ENCODE measurements at places on chromosomes 13 and 19.

GRCh38 chr19:29539131-29539530, 13.3 kb downstream of the VSTM2B start:
- no peak for DNase-seq

GRCh38 chr13:57604442-57604841, 27.1 kb upstream of the PCDH17 start:
- no peak for DNase-seq

- DNase-seq = no peak
These were observed 3.5 kb downstream of the SELENOV start for GRCh38 chr19:39518458-39518857.

GRCh38 chr19:18735752-18736151, 52.3 kb downstream of the CRTC1 start:
- no peak for DNase-seq

DNA sequence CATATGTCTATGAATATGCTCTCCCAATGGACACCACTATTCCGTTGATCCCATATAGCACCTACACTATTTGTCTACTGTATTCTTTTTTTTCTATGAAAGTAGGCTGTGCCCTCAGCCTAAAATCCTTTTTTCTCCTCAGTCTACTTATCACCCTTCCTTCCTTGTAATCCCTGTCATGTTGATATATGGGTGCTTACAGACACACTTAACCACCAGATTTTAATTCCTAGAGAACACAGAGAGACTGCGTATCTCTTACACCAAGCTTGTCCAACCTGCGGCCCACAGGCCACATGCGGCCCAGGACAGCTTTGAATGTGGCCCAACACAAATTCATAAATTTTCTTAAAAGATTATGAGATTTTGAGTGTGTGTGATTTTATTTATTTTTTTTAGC, 101.1 kb downstream of the ZAR1L start:
- no peak for DNase-seq

- no peak for DNase-seq
These were observed 10.4 kb upstream of the CACTIN start for GRCh38 chr19:3636962-3637361.

DNA sequence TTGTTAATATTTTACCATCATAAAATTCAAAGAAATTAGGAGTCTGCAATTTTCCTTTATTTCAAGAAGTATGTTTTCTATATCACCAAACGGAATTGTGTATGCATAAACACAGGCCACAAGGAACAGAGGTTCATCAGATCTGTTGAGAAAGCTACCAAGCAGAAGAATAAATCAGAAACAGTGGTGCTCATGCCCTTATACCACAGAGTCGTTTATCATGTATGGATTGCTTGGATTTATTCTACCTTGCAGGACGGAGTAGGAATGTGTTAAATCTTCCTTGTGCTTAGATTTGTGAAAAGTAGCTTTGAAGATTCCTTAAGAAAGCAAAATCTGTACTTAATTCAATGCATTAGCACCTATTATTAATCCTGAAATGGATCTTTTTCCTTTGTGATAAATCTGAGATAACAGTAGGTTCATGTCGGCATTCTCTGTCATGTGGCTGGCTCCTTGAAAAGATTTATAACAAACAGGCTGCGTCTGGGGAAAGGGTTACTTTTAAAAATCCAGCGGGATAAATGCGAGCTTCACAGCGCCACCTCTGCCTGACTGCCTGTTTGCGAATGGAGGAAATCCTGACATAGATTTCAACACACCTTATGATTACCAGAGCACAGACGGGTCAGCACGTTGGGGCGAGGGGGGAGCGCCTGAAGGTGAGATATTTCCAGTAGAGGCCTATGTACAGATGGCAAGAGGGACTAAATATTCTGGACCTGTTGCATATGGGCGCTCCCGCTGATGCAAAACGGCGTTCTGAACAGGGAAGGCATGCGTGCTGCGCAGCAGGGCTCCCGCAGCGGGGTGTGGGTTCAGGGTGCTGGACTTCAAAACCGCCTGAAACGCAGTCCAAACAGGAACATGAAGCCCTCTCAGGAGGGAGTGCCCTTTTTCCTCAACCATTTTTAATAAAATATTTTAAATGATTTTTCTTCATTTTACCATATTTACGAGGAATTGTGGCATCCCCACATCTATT, 445.5 kb upstream of the SGCG start:
- no peak for DNase-seq

- DNase-seq = peak; percentile 35
These were observed 233.9 kb downstream of the LMO7 start for GRCh38 chr13:75869981-75870380.

GRCh38 chr19:39829702-39830275, 4.2 kb downstream of the DYRK1B start:
- DNase-seq = no peak

DNA sequence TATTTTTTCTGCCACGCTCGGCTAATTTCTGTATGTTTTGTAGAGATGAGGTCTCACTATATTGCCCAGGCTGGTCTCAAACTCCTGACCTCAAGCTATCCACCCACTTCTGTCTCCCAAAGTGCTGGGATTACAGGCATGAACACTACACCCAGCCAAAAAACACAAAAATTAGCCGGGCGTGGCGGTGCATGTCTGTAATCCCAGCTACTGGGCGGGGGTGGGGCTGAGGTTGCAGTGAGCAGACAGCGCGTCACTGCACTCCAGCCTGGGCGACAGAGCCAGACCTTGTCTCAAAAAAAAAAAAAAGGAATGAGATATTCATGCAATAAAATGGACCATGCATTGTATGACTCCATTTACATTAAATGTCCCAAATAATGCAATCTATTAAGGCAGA, 32.2 kb downstream of the VASP start:
- DNase-seq = no peak

- no peak for DNase-seq
These were observed 14.3 kb downstream of the AKAP8 start for GRCh38 chr19:15365264-15365663.

DNA sequence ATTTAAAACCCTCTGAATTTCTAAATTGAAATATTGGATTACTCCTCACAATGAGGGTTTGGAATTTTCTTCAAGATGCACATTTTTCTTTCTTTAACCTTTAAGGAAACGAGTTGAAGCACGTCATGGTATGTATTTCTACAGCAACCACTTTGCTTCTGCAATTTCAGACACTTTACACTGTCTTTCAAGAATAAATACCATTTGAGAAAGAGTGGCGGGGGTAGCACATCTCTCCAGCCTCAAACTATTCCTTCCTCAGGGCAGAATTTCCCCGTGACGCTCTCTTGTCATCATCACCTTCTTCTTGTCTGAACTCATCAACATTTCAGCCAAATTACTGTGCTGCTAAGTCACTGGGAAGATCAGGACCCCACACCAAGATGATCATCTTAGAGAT, 1073.4 kb downstream of the EFNB2 start:
- DNase-seq = no peak

DNA sequence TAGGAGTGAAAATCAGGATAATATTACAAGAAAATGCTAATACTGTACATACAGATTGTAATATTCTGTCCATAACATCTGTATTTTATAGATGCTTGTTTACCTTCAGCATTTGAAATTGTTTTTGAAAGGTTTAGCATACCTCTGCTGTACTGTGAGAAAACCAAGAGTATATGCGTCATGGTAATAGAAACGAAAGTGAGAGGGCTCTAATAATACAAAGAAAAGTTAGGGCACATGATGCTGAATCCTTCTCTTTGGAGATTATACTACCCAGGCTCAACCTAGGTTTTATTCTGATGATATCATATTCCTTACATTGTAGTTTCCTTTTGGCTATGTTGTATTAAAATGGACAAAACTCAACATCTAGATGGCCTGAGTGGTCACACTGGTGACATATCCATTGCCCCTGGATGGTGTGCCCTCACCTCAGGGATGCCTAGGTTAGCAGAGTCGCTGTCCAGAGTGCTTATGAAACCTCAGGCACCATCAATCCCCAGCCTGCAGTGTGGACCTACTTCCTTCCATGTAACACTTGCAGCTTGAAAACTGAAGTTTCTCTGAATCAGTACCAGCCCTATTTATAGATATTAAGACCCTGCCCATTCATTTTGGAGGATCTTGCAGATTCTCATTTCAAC, 253.7 kb downstream of the KCTD12 start:
- no peak for DNase-seq

- DNase-seq = no peak
These were observed 135.0 kb downstream of the DLEU7 start for GRCh38 chr13:50708461-50708860.

- no peak for DNase-seq
These were observed 1004.8 kb downstream of the OLFM4 start for GRCh38 chr13:54033323-54033861.

GRCh38 chr19:38845374-38846024, 4.3 kb downstream of the HNRNPL start:
- no peak for DNase-seq

DNA sequence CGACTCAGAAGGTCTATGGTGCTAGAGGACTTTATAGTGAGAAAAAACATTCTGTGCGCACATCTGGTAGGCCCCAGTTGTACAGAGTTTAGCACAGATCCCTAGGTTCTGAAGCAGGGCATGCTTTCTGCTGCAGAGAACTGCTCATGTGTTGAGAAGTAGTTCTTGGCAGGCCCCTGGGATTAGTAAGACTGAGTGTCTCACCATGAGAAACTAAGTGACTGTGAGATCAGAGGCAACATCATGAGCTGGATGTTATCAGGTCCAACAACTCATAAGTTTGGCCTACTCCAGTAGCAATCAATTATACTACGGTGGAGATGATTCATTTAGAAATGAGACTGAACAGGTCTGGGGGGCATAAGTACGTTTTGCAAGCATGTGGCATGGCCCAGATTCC, 507.4 kb upstream of the KLF12 start:
- DNase-seq = no peak

GRCh38 chr13:20588529-20589110, 21.7 kb downstream of the IFT88 start:
- no peak for DNase-seq

GRCh38 chr13:112325920-112326645, 50.1 kb upstream of the SPACA7 start:
- no peak for DNase-seq

DNA sequence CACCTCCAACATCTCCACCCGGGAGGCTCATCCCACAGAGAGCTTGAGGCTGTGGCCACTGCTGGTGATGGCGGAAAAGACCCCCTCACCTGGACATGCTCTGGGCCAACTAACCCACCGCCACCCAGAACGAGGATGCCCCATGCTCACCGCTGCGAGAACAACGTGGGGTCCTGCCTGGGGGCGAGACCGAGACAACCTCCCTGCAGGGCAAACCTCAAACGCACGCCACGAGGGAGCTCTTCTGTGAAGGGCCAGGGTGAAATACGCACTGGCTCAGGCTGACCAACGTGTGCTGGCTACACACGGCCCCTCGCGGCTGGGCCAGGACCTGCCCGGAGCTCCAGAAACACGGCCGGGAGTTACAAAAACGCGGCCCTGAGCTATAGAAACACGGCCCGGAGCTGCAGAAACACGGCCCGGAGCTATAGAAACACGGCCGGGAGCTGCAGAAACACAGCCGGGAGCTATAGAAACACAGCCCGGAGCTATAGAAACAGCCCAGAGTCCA, 19.0 kb upstream of the PLPP2 start:
- DNase-seq = no peak

DNA sequence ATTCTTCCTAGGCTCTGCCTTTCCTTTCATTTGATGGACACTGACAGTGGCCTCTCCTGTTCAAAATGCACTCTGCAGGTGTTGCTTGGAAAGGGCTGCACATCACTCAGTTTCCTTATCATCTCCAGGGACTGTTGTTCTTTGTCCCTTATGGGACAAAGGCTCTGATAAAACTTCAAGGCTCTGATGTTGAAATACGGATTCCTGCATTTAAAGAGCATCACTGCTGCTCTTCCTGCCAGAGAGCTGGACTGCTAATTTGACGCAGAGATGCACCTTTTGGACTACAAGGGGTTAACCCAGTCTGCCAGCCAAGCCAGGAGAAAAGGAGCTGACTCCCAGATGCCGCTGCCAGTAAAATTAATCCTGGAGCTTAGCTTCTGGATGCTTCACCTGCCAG, 952.1 kb downstream of the DIAPH3 start:
- no peak for DNase-seq

GRCh38 chr13:20127262-20127561, 33.6 kb downstream of the GJA3 start:
- peak; percentile 21 for DNase-seq

GRCh38 chr19:38036707-38037611, 130.0 kb downstream of the SIPA1L3 start:
- DNase-seq = no peak

DNA sequence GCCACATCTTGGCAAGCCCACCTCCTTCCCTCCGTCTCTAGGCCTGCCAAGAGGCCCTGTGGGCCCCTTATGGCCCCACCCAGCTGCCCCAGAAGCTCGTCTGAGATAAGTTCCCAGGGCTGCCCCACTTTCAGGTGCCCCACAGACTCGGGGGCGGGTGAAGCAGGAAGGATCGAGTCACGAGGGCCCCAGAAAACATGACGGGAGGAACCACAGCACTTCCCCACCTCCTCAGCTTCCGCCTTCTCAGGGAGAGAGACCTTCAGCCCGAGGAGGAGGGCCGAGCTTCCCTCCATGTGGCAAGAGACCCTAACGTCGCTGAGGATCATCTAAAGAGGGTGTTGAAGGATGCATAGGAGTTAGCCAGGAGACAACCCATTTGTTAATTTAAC, 4.5 kb upstream of the IL12RB1 start:
- peak; percentile 87 for DNase-seq

GRCh38 chr13:104295537-104295936, 1229.3 kb upstream of the SLC10A2 start:
- no peak for DNase-seq

- no peak for DNase-seq
These were observed 19.3 kb downstream of the GADD45B start for GRCh38 chr19:2495130-2495641.

- no peak for DNase-seq
These were observed 232.7 kb downstream of the KLF12 start for GRCh38 chr13:73901324-73902068.

DNA sequence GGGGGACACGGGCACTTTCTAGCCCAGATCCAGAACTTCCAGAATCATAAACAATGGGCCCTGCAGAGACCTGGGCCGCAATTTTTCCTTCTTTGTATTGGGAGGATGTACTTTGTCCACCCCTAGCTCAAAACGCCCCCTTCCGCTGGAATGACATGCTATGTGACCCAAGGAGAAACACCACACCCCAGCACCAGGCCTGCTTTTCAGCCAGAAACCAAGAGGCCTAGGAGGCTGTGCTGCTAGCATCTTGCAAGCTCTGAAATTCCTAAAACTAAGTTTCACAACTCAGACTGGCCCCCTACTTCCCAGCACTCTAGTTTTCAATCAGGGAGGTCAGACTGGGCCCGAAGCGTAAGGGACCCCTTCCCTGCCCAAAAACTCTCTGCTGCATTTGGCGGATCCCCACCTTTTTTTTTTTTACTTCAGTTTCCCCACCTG, 538 bp downstream of the LSM4 start:
- DNase-seq = peak; percentile 72

- DNase-seq = no peak
These were observed 17.3 kb downstream of the TEX29 start for GRCh38 chr13:111337741-111338140.

- no peak for DNase-seq
These were observed 18.2 kb upstream of the DCUN1D2 start for GRCh38 chr13:113508521-113509254.

GRCh38 chr19:11196406-11197287, 698 bp downstream of the KANK2 start:
- DNase-seq = no peak
